ENCODE measurements at places on chromosomes 2 and 18.
A peak's percentile ranks its signal among the peaks of the same experiment; 100 is the strongest.

- no peak for DNase-seq
Observed at GRCh38 chr18:79903071-79903635, 48.3 kb downstream of the SLC66A2 start.

DNA sequence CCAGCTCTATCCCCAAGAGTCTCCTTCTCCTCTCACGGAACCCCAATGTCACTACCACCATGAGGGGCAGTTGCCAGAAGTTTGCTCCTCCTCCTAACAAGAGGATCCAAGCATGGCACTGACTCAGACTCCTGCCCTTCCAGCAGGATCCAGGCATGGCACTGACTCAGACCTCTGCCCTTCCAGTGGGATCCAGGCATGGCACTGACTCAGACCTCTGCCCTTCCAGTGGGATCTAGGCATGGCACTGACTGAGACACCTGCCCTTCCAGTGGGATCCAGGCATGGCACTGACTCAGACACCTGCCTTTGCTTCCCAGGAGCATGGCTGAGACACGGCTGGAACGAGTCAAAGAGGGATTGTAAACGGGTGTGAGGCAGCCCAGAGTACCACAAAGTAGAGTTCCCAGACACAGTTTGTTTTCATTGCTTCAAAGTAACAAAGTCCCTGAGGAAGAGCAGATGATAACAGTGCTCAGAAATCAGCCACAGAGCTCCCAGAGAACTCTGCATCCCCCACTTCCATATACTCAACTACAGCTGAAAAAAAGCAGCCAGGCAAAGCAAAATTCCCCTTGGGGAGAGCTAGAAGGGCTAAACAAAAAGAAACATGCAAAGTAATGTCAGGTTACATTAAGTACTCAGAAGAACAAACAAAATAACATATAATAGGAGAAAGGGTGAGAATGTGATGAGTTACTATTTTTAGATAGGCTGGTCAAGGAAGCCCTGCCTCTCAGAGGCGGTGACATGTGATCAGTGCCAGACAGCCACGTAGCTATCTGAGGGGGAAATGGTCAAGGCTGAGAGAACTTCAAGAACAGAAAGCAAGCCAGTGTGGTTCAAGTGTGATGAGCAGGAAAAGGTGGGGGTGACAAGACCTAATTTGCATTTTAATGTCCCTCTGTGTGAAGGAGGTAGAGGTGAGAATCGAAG is 3.0 kb downstream of the BUB1 start:
- DNase-seq = peak; percentile 74

GRCh38 chr2:38122344-38122743 is 46.4 kb upstream of the CYP1B1 start:
- no peak for DNase-seq

GRCh38 chr18:62531931-62532330 is 9.1 kb downstream of the ZCCHC2 start:
- no peak for DNase-seq

- no peak for DNase-seq
Observed at GRCh38 chr18:68548904-68549870, 165.7 kb downstream of the TMX3 start.

- no peak for DNase-seq
Observed at GRCh38 chr18:79042276-79042675, 26.9 kb upstream of the ATP9B start.

GRCh38 chr2:1718339-1719220 is 25.7 kb downstream of the PXDN start:
- DNase-seq = no peak

GRCh38 chr2:63737081-63737751 is 104.5 kb upstream of the UGP2 start:
- DNase-seq = no peak

DNA sequence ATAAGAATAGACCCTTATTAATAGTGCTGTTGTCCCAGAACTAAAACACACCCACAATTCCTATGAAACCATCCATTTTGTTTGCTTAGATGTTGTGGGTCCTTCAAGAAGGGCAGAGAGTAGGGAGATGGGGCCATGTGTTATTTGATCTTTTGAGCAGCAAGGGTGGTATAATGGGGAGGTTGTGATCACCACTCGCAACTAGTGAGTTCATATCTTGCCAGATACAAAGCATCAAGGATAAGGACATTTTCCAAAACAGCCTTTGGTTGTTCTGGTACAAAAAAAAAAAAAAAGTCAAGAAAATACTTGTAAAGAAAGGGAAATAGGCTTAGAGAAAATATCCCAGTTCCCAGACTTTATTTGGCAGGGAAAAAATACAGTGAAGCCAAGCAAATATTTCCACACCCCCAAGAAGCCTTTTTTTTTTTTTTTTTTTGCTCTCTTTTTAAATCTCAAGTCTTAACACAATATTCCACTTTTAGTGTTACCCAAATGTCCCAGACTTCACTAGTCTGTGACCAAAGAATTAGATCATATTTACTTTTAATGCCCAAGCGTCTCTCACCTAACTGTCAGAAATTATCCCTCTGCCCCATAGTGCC is 54.1 kb downstream of the ANTXR1 start:
- no peak for DNase-seq

- DNase-seq = no peak
Observed at GRCh38 chr2:65281627-65282351, 54.2 kb downstream of the ACTR2 start.
